GM23248 (cell line): ENCODE measurements at places on chromosomes 7 and 10.

DNA sequence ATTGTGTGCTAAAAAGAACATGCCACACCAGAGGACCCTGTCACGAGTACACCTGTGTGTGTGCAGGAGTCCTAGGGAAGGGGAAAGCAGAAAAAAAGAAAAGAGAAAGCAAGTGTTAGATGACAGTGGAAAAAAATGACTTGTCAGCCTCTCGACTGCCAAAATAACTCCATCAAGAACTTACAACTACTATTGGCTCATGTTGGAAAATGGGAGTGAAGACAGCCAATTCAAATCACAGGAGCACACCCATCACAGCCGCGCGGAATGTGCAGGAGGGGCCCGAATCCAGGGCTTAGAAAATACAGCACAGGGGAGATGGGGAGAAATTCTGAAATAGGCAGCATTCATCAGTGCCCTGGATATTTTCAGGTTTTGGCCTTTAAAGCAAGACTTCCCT is 38.1 kb upstream of the FOXI2 start:
- no peak for DNase-seq

- DNase-seq = no peak
Measured at GRCh38 chr10:62658516-62658915, 146.0 kb upstream of the ADO start.

DNA sequence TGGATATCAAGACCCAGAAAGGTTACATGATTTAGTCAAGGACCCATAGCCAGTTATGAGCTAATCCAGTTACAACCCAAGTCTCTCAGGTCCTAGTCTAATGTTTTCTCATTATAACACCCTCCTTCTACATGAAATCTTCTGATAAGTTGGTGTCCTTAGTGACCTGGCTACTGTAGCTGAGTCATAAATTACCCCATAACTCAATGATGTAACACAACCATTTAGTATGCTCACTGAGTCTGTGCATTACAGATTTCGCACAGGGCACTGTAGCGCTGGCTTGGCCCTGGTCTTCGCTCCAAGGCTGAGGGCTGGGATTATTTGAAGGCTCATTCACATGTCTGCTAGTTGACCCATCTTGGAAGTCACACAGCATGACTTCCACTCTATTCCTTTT is 36.0 kb upstream of the GLCCI1 start:
- DNase-seq = no peak

GRCh38 chr7:45162943-45163691 is 5.5 kb downstream of the RAMP3 start:
- no peak for DNase-seq

- DNase-seq = no peak
Measured at GRCh38 chr7:131223151-131223550, 104.5 kb upstream of the MKLN1 start.
